ENCODE measurements at places on chromosomes 2 and 18. TPM values are rescaled to one million over a fixed set of nuclear protein-coding genes. Genes with fewer than 3 reads are reported as not detected.

GRCh38 chr2:225487878-225488416, 88.4 kb downstream of the NYAP2 start:
- no peak for DNase-seq

Gene CERKL
- total RNA-seq: not detected

DNA sequence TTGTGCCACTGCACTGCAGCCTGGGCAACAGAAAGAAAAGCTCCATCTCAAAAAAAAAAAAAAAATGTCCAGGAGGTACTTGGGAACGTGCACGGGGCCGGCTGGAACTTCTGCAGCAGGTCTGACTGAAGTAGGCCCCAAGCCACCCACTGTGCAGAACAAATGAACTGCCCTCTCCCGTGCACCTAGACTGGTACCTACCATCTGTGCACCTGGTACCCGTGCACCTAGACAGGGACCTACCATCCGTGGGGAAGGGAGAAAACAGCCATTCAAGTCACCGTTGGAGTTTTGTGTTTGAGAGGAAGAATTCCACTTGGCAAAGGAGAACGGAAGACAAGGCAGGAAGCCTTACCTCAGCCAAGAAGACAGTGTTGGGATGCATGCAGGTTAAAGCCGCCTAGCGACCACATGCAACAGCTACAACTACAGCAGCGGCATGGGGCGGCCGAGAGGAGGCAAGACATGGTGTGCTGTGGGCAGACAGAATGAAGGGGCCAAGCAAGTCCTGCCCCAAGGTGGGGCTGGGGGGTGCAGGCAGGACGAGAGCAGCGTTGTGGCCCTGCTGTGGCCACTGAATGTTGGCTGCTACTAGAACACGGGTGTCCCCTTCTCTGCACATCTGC, 16.1 kb downstream of the ST3GAL5 start:
- no peak for DNase-seq

DNA sequence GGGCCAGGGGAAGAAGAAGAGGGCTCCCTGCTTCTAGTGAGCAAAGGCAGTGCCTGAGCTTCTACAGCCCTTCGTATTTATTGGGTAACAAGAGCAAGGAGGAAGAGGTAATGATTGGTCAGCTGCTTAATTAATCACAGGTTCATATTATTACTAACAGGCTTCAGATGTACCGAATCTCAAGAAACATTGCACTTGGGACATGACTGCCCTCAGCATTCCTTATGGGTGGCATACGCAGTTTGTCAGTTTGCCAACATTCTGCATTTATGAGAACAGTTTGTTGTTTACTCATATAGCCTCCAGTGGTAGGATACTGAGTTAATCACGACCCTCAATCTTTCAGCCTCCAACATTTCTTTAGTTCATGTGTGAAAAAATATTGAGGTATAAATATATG, 84.5 kb downstream of the HIBCH start:
- DNase-seq: no peak

DNA sequence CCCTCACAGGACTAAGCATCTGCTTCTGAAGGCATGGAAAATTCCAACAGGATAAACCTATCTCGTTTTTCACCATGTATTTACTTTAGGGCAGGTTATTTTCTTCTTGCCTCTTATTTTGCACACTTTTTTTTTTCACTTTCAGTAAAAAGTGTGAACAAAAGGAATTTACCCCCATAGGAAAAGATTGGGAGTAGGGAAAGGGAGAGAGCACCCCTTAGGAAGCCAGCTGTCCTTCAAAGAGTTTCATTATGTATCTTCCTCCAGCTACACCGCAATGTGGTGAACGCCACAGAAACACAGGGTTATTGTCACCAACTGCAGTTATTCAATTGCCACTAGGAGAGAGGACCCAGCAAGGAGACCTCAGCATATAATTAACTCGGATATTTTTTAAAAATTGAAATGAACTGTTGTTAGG, 286.2 kb upstream of the VRK2 start:
- no peak for DNase-seq

- no peak for DNase-seq
These were observed 29.0 kb downstream of the RAMP1 start for GRCh38 chr2:237888389-237888788.

Data from OCI-LY7 (cell line).